Activated effector memory CD4-positive, alpha-beta T cell treated with anti-CD3 and anti-CD28 coated beads, Interleukin-2, amount 50 U/mL, for 16 hours (primary cell): ENCODE measurements at places on chromosomes 6 and 20.

GRCh38 chr6:79404261-79404660 lies 133.0 kb downstream of the LCA5 start:
- no peak for DNase-seq

- DNase-seq, result no peak
Observed at GRCh38 chr6:47230579-47230978, 79.1 kb downstream of the TNFRSF21 start.

DNA sequence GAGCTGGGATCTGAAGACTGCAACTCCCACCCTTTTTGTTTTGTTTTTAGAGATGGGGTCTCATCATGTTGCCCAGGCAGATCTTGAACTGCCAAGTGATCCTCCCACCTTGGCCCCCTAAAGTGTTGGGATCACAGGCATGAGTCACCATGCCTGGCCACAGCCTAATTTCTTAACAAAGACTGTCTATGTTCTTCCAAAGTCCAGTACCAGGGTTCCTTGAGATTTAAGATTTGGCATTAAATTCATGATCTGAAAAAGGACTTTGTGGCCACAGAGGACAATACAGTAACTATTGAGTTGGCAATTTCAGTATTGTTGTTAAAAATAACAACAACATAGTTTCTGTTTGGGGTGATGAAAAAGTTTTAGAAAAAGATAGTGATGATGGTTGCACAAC lies 28.7 kb upstream of the BEND3 start:
- no peak for DNase-seq

- DNase-seq, result no peak
Observed at GRCh38 chr20:5135363-5136012, 8.7 kb downstream of the CDS2 start.

GRCh38 chr6:74656453-74656852 lies 549.4 kb downstream of the COL12A1 start:
- no peak for DNase-seq

- no peak for DNase-seq
Observed at GRCh38 chr6:106084106-106084988, 1.8 kb upstream of the PRDM1 start.

DNA sequence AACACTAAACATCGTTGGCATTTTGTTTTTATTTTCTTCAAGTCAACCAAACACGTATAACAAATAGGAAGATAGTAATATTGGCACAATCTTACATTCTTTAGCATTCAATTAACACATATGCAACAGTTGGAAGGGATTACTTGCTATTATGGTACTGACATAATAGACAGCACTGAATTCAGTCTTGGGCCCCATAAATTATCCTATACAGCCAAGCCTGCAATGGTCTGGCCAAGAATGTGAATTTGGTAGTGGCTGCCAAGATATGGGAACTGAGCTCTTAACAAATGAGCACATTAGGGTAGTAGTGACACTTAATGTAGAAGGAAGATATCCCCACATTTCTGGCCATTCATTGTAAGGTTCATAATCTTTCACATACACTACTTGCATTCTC lies 44.8 kb upstream of the ARHGAP18 start:
- DNase-seq, result no peak

DNA sequence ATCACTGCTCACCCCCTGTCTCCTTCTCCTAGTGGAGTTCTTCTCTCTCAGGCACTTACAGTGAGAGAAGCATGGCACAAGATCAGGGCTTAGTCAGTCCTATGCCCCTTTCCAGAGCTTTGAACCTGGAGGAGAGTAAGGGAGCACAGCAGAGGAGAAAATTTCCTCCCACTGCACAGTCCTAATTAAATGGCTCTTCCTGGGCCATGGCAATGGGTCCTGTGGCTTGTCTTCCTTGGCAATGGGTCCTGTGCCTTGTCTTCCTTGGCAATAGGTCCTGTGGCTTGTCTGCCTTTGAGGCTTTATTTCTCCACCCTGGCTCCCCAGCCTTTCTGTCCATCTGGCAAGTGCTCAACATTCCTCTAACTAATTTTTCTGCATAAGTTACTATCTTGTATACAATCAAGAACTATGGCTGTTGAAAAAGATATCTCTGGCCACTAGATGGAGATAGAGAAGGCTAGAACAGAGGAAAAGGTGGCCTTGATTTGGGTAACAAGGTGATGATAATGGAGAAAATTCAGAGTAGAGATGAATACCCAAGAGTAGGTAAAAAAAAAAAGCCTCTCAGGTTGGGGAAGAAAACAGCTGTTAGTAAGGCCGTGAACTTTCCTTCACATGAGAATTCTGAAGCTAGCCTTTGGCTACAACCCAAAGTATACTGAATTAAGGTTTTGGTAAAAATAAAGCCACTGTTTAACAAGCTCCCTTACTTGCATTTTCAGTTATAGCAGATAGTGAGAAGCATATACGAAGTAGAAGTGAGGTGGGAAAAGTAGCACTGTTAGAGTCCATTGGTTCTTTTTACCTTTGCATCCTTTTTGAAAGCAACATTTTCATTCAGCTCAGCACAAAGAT lies 504.9 kb downstream of the DOK5 start:
- DNase-seq, result no peak

GRCh38 chr6:160858886-160859285 lies 132.7 kb upstream of the MAP3K4 start:
- DNase-seq, result no peak

GRCh38 chr6:16129623-16130401 lies 926 bp downstream of the MYLIP start:
- DNase-seq, result peak; percentile 82

- no peak for DNase-seq
Observed at GRCh38 chr20:36063916-36064657, 90.5 kb upstream of the EPB41L1 start.

- no peak for DNase-seq
Observed at GRCh38 chr6:29035951-29036350, 9.0 kb downstream of the OR2W1 start.

GRCh38 chr6:19788686-19789085 lies 48.5 kb upstream of the ID4 start:
- DNase-seq, result no peak

DNA sequence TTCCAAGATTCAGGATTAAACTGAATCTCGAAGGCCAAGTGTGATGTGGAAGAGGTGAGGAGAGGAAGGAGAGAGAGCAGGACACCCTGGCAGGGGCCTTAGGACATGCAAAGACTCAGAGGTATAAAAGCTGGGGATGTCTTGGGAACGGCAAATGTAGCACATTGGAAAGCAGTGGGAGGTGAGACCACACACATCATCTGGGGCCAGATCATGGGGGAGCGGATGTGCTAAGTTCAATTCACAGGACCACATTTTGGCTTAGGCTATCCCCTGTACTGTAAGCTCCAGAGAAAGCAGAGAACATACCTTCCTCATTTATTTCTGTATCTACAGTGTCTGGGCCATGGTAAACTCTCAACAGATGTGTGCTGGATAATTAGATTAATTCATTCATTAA lies 59.5 kb upstream of the MBOAT1 start:
- no peak for DNase-seq

DNA sequence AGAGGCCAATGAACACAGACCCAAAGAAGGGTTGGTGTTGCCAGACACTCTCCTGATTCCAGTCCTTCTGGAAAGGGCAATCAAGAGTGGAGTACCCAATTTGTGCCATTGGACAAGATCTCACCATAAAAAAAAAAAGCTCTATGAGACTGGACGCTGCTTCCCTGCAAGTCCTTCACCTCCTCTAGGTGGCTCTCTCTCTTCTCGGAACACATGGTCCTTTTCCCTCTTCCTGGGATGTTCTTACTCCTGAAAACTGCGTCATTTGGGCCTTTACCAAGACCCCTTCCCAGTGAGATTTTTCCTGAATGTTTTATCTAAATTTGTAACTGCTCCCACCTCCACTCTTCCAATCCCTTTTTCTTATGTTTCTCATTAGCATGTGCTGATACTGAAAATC lies 280.8 kb downstream of the FOXA2 start:
- no peak for DNase-seq
